ENCODE measurements at places on chromosomes 5 and 9.

DNA sequence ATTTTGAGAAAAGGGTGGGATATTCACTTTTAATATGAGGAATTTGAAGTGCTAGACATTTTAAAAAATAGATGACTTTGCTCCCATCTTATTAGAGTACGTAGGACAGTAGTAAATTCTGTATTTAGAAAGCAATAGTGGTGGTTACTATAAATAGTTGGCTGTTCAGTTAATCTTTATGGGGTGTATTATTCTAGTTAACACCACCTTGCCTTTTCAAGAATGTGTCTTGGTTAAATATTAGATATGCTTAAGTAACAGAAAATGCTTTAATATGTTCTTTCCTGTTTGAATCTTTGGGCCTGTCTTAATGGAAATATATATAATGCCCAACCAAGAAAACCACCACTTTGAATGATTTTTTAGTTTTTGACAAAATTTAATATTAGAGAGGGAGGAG, 608.7 kb upstream of the FAM174A start:
- DNase-seq = no peak

DNA sequence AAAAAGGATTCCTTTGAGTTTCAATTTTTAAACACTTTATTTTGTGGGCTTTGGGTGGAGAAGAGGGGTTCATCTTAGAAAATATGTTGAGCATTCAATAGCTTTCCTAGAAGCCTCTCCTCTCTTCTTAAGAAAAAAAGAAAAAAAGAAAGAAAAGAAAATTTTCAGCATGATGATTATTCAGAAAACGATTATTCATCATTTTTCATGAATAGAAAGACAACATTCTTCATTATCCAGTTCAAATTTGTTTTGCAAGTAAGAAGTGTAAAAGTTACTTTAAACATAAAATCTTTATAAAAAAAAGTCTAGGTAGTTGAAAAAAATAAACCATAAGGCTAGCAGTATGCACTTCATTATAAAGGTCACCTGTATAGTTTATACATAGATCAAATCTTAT, 636.5 kb downstream of the IRX1 start:
- no peak for DNase-seq

GRCh38 chr5:101370181-101370580, 467.1 kb upstream of the ST8SIA4 start:
- no peak for DNase-seq

DNA sequence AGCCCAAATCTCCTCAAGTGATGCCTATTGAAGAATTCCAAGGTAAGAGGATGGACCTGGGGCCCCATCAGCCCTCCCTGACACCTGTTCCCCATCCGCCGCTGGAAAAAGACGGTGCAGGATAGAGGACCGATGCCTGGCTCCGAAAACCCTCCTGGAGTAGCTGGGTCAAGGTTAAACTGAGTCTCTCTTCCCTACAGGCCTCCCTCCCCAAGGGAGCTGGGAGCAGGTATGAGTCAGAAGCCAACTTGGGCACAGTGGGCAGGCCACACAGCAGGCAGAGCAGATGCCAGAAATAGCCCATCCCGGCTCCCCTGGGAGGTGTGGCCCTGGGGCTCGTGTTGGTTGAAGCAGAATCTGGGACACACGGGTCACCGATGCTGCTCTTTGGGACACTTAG, 75.6 kb downstream of the NTNG2 start:
- no peak for DNase-seq

DNA sequence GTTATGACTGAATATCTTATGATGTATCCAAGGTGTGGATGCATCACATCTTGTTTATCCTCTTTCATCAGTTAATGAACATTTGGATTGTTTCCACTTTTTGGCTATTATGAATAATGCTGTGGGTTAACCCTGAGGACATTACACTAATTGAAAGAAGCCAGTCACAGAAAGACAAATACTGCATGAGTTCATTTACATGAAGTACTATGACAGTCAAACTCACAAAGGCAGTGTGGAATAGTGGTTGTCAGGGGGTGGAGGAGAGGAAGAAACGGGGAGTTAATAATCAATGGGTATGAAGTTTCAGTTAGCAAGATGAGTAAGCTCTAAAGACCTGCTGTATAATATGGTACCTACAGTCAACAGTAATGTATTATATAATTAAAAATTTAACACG, 409.4 kb upstream of the CTNND2 start:
- DNase-seq = no peak

GRCh38 chr9:131650254-131650653, 89.6 kb downstream of the RAPGEF1 start:
- no peak for DNase-seq

- no peak for DNase-seq
Observed at GRCh38 chr9:110742741-110743371, 74.3 kb downstream of the MUSK start.

- no peak for DNase-seq
Observed at GRCh38 chr9:2270565-2270964, 255.4 kb downstream of the SMARCA2 start.

- no peak for DNase-seq
Observed at GRCh38 chr9:137454597-137455358, 4.4 kb downstream of the NSMF start.

GRCh38 chr9:82531795-82532194, 531.1 kb downstream of the RASEF start:
- DNase-seq = no peak

DNA sequence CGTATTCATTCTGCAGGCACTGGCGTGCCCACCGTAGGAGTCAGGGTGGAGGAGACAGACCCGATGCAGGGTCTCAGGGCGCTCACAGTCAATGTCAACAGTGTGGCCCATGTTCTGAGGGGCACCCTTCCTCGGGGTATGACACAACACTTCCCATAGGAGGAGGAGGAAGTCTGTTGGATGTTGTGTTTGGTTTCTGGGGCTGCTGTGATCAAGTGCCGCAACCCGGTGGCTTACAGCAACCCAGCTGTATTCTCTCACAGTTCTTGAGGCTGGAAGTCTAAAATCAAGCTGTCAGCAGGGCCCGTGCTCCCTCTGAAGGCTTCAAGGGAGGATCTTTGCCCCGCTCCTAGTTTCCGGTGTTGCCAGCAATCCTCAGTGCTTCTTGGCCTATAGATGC, 5.6 kb upstream of the HNRNPAB start:
- no peak for DNase-seq

DNA sequence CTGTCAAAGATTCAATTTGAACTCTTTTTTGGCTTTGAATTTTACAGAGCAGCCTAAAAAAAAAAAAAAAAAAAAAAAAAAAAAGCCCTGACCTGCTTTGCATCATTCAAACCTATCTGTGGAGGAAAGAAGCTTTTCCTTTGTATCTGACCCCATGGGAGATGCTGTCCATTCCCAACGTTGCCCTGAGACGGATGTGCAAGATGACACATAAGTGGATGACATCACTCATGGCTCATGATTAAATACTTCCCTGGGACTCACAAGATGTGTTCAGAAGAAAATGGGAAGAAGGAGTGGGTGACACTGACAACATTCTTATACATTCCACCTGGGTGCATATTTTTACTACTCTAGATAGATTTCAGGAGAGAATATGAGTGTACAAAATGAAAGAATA, 245.7 kb upstream of the ELAVL2 start:
- DNase-seq = no peak

- DNase-seq = no peak
Observed at GRCh38 chr5:141914199-141914743, 9.4 kb upstream of the DELE1 start.

- no peak for DNase-seq
Observed at GRCh38 chr5:151014680-151015343, 5.6 kb upstream of the GPX3 start.

- DNase-seq = peak; percentile 11
Observed at GRCh38 chr9:99040911-99041582, 63.9 kb upstream of the TGFBR1 start.

DNA sequence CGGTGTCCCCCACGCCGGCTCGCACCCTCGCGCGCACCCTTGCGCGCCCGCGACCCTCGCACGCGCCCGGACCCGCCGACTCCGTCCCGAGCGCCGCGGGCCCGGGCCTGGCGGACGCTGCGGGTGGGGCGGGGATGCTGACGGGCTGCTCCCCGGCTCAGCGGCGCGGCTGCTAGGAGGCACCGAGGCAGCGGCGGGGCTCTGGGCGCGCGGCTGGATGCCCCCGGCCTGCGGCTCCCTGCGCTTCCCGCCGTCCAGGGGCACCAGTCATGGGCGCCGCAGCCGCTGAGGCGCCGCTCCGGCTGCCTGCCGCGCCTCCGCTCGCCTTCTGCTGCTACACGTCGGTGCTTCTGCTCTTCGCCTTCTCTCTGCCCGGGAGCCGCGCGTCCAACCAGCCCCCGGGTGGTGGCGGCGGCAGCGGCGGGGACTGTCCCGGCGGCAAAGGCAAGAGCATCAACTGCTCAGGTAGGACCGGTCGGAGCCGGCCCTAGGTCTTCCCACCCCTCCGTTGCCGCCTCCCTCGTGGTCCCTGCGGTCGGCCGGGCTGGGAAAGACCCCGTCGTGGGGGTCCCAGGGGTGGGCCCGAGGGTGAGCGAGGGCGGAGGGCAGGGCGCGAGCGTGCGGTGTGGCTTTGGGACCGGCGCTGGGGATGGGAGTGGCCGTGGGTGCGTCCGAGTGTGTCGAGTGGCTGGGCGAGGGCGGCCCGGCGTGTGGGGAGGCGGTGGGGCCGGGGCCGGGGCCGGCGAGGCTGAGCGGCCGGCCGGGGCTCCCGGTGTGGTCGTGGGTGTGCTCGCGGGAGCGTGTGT, 530 bp downstream of the TMEFF1 start:
- no peak for DNase-seq
